Head of caudate nucleus (tissue), 42 donors: ENCODE measurements at places on chromosomes 16 and 17.

DNA sequence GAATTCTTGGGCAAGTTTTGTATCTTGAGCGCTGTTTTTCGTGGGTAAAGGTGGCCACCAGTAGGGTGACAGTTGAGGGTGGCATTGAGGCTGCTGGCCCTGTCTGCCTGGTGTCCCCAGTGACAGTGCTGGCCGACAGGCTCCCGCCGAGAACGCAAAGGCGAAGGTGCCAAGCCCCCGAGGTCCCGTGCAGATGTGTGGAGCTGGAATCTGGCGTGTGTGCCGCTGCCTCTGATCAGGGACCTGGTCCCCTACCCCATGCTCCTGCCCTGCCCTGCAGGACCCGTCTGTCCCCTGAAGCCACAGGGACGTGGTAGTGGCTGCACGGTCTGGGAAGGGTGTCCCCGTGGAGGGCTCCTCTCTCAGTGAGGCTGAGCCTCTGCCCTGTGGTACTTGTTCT, 3.5 kb downstream of the UBE2I start:
- no peak for DNase-seq

DNA sequence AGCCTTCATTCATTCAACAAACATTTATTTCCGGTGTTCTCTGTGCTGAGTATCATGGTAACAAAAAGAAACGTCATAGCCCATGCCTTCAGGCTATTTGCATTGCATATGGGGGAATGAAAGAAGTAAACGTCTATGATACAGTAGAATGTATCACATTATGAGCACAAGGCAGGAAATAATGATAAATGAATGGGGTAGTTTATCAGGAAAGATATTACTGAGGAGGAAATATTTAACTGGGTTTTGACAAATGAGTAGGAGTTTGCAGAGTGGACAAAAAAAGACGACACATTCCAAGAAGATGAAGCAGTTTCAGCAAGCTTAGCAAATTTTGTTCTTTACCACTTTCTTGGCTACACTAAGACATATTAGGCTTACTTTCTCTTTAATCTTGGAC, 1.3 kb upstream of the KRTAP4-7 start:
- no peak for DNase-seq

- DNase-seq, result no peak
Observed at GRCh38 chr16:17350207-17350606, 120.6 kb downstream of the XYLT1 start.

- DNase-seq, result no peak
Observed at GRCh38 chr17:67165201-67165600, 79.8 kb downstream of the HELZ start.

GRCh38 chr17:73495641-73496040, 148.6 kb downstream of the SDK2 start:
- no peak for DNase-seq

DNA sequence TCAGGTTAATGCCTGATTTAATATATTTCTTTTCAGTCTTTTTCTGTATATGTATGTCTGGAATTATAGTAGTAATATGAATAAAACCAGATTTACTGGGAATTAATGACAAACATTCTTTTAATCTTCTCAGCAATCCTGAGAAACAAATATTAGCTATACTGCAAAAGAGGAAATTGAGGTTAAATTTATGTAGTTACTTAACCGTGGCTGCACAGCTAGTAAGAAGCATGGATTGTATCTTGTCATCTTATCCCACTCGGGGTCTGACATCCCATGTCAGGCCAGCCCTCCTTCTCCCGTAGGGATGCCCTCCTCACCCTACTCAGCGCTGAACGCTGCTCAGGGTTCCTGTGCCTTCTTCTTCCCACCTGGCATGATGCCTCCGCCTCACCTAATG, 143.0 kb downstream of the FTO start:
- DNase-seq, result no peak

DNA sequence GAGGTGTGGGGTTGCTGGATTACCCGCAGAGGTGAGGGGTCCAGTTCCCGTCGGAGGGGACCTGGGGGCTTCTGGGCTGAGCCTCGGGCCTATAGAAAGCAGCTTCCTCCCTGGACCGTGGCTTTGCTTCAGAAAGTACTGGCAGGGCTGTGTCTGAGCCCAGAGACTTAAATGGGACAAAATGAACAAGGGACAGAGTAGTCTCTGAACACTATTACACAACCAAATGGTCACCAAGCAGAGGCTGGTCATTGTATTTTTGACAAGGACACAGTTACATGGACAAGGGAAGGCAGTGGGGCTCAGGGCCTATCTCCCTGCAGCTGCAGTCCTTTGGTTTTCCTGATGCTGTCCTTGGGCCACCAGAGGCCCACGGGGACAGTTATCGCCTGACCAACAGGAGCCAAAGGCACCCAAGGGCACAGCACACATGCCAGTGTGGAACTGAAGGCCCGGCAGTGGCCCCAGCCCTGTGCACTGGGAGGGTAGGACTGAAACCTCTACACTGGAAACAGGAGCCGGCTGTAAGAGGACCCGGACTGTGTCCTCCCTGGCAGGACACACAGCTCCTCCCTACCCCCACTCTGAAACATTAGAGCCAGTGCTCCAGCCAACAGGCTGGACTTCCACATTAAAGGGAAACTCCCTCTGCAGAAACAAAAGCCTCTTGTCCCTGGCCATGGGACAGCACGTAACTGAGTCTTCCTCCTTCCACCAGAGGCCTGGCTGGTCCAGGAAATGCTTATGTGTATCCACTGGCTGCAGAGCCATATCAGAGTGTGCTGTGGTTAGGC, 26.0 kb upstream of the ERN1 start:
- peak; percentile 87 for DNase-seq

DNA sequence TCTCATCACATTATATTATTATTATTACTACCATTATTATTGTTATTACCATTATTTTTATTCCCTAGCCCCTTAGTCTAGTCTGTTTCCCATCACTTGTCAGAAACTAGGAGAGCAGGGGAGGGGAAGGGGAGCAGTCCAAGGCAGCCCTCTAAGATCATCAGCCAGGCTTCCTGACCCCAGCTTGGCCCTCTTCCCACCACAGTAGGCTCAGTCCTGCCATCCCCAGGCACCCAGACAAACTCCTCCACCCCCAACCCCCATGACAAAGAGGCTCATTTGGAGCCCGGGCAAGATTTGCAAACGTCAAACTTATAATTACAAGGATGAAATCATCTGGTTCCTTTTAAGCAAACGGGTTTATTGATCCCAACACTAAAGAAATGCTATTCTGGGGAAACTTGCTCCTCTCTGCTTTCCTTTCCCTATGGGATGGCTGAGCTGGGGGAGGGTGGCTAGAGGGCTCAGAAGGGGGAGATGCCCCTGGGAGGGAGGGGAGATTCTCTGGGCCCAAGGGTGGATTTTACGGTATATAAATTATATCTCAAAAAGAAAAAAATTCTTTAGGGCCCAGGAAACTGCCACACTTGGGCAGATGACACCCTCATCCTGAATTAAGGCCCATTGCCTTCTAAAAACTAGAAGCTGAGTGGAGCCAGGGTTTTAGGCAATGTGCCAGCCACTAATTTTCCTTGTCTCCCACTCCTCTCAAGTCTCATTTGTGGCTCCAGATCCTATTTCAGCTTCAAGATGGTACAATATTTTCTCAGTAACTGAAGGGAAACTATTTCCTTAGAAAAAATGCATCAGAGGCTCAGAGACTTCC, 4.4 kb upstream of the CBFB start:
- no peak for DNase-seq

GRCh38 chr17:73906896-73907870, 262.9 kb upstream of the SDK2 start:
- no peak for DNase-seq

DNA sequence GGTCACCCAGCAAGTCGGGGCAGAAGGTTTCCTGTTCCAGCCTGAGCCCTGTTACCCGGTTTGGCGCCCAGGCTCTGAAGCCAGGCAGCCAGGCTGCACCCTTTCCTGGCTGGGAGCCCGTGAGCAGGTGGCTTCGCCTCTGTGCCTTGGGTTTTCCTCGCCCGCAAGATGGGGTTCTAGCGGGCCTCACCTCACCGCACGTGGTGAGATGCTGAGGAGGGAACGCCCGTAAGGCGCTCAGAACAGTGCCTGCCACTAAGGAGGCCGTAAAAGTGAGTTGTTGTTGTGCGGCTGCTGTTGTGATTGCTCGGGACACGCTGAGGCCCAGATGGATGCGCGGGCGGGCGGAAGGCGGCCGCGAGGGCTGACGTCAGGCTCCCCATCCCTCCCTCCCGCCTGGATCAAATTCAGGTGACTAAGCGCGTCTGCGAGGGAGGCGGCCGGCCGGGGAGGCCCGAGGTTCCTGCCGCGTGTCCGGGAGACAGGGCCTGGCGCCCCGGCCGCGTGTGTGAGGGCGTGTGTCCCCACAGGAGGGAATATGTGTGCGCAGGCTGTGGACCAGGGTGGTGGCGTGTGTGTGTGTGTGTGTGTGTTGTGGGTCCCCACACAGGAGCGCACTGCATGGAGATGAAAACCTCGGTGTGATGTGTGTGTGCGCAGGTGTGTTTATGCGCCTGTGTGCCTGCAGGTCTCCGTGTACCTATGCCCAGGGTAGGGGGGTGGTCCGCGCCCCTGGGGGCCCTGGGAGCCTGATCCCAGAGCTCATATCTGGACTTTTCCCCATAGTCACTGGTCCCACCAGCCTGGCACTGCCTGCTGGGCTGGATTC, 4.3 kb downstream of the CAMKK1 start:
- no peak for DNase-seq
